ENCODE measurements at places on chromosomes 5 and 9.

DNA sequence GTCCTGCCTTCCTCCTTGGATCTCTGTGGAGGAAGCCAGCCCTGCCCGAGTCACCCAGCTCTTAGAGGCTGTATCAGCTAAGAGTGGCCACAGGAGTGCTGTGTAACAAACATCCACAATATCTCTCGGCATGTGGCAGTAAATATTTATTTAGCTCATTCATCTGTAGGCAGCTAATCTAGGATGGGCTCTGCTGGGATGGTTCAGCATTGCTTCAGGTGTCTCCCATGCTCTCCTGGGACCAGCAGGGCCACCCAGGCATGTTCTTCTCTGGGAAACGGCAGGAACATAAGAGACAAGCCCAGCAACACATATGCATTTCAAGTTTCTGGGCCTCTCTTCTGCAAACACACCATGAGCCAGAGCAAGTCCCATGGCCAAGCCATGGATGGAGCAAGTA, 56.1 kb downstream of the HRH2 start:
- DNase-seq, result no peak

- DNase-seq, result no peak
Measured at GRCh38 chr5:68730220-68730978, 363.4 kb upstream of the SLC30A5 start.

DNA sequence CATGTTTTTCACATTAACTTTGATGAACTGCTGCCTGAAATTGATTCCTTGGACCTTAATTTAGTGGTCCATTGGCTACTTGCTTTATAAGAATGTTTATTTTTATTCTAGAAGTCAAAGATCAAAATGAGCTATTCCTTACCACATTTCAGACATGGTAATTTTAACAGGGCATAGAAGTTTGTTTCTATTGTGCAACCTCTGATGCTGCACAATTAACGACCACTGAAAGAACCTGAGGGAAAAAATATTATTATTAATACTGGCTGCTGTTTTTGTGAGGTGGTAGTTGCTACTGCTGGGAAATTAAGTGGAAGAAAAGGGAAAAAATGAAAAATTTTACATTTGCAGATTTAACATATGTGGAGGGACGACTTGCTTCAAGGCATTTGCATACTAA, 37.9 kb upstream of the RAB3C start:
- DNase-seq, result no peak

GRCh38 chr9:108934323-108934893, at the start of gene ABITRAM:
Gene ABITRAM (plus strand): TSS chr9:108934400. CDS start chr9:108934487, 87 bp downstream.
- peak; percentile 91 for DNase-seq

DNA sequence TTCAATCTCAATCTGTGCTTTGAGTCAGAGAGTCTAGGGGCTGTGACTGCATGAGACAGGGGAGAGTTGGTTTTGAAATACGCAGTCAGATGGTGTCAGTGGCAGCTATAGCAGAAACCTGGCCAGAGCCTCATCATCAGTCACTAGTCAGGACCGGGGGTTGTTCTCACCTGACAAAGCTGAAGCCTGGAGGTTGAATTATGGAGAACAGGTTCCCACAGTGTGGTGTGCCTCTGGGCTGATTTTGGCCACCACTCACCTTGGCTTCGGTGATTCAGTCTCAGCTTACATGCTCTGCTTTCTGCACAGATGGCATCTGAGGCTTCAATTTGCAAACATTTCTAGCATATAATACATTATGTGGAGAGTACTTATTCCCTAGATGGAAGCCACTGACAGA, 387.3 kb downstream of the YTHDC2 start:
- no peak for DNase-seq

- DNase-seq, result no peak
Measured at GRCh38 chr9:75532233-75533050, 358.0 kb upstream of the PCSK5 start.

- DNase-seq, result no peak
Measured at GRCh38 chr5:133945568-133945967, 22.9 kb downstream of the C5orf15 start.

GRCh38 chr5:150616506-150616905, 24.0 kb upstream of the SYNPO start:
- DNase-seq, result no peak

DNA sequence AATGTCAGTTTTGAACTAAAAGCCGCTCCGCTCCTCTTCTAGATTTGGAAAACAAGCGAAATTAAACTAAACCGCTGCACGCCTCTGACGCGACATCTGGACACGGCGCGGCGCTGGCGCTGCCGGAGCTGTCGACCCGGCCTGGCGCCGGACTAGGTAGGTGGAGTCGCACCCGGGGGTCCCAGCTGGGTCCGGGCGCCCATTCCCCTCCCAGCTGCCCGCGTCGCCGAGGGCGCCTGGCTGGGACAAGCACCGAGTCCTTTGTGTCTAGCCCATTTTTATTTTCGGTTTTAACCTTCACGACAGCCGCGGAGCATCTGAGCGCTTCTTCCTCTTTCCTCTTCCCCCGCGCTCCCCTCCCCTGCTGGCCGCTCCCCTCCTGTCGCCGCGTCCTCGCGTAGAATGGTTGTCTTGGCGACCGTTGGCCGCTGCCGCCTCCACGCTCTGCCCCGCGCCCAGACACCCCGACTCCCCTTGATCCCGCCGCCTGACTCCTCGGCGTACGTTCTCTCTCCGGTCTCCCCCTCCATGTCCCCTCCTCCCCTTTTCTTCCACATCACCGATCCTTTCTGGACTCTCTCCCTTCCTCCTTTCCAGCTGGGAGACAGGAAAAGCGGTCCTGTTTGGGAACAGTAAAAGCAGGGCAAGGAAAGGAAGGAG, 545 bp downstream of the CDKN2B-AS1 start:
- peak; percentile 86 for DNase-seq

- DNase-seq, result no peak
Measured at GRCh38 chr5:66354422-66354821, 210.3 kb downstream of the SREK1 start.

GRCh38 chr5:17429353-17429752, 68.7 kb upstream of the TAF11L2 start:
- no peak for DNase-seq

- DNase-seq, result no peak
Measured at GRCh38 chr9:32928912-32929311, 72.5 kb downstream of the APTX start.

DNA sequence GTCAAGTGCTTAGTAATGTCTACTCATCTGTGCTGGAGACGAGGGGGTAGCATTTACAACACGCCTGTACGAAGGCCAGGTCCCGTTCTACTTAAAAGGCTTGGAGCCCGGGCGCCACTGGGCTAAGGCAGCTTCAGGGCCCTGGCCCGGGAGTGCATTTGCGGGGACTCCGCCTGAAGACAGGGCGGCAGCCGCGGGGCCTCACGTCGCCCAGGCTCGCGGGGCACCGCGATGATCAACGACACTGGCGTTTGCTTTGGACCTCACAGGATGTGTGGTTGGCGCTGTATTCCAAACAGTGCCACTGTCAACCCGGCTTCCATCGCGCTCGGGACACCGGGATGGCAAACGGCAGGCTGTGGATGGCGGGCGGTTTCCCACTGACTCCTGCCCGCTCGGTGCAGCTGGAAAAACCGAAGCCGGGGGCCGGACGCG, 1.1 kb upstream of the TENT4A start:
- DNase-seq, result peak; percentile 81

DNA sequence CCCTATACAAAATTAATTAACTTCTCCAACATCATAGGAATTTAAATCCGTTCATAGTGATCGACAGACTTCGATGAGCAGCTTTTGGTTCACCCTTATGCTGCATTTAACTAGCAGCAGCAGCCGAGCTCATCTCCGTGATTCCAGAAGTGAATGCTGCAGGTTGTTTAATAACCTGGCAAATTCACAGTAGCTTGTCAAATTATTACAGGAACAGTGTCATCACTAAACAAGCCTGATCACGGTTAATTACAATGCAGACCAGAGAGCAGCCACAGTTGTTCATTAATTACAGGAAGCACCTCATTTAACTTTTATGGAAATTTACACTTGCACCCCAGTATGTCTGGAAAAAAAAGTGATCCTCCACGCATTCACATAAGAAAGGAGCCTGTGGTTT, 188.2 kb downstream of the BNC2 start:
- DNase-seq, result no peak

- no peak for DNase-seq
Measured at GRCh38 chr5:55994495-55994997, at the start of gene IL6ST. Gene IL6ST (minus strand): TSS chr5:55994963. CDS start chr5:55976278, 18,685 bp downstream.

DNA sequence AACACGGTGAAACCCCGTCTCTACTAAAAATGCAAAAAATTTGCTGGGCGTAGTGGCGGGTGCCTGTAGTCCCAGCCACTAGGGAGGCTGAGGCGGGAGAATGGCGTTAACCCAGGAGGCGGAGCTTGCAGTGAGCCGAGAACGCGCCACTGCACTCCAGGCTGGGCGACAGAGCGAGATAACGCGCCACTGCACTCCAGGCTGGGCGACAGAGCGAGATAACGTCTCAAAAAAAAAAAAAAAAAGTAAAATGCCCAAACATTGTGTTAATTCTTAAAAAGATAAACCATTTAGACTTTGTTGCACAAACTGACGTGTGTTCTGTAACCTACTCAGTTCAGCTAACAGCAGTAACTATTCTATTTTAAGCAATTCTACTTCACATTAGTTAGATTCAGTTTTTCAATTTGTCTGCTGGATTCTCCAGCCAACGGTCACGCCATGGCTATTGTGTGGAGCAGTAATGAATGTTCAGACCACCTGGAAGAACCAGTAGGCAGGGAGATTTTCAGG, 119.3 kb upstream of the MAN2A1 start:
- no peak for DNase-seq

- no peak for DNase-seq
Measured at GRCh38 chr9:116198344-116198743, 44.8 kb downstream of the PAPPA start.

GRCh38 chr9:122988920-122989621, 44.4 kb upstream of the GPR21 start:
- no peak for DNase-seq

DNA sequence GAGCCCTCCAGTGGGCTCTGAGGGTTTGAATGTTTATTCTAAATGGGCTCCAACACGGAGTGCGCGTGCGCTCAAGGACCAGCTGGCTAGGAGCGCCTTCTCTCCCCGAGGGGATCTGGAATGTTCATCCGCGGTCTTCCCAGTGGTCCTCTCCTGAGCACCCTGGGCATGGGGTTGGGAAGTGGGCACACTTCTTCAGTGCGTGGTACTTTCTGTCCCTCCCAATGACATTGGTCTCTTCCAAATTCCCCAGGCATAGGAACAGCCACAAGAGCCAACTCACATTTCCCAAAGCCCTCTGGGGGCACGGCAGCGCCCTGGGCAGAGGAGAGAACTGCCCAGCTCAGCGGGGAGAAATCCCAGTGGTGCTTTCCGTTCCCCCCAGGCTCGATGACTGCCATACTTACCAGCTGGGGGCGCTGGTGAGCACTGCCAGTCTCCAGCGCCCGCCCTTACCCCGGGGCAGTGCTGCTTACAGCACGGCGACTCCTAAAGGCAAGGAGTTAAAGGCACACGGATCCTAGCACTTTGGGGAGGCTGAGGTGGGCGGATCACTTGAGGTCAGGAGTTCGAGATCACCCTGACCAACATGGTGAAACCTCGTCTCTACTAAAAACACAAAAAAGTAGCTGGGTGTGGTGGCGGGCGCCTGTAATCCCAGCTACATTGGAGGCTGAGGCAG, 29.9 kb upstream of the OBP2B start:
- peak; percentile 79 for DNase-seq

- DNase-seq, result no peak
Measured at GRCh38 chr9:126367616-126368015, 41.0 kb downstream of the MVB12B start.

- DNase-seq, result no peak
Measured at GRCh38 chr9:136808075-136808805, 492 bp downstream of the RABL6 start.
